Activated CD8-positive, alpha-beta memory T cell treated with anti-CD3 and anti-CD28 coated beads, Interleukin-2, amount 50 U/mL, for 48 hours (primary cell): ENCODE measurements at places on chromosomes 5 and 9.

GRCh38 chr5:141883184-141883891 lies 5.1 kb upstream of the PCDH1 start:
- DNase-seq: no peak

DNA sequence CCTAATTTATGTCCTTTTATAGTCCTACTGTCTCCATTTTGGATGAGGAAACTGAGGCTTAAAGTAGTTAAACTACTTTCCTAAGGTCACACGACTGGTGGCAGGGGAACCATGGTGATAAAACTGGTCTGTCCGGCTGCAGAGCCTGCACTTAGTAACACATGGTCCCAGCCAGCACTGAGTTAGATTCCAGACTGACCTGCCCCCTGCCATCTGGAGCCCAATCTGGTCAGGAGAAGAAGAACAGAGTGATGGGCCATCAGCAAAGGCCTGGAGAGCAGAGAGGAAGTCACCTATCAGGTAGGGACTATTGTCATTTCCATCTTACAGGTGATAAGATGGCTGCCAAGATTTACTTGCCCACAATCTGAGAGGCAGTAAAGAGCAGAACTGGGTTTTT lies 86.6 kb upstream of the SLC25A48 start:
- no peak for DNase-seq

GRCh38 chr9:108056084-108056804 lies 566.7 kb upstream of the KLF4 start:
- no peak for DNase-seq

DNA sequence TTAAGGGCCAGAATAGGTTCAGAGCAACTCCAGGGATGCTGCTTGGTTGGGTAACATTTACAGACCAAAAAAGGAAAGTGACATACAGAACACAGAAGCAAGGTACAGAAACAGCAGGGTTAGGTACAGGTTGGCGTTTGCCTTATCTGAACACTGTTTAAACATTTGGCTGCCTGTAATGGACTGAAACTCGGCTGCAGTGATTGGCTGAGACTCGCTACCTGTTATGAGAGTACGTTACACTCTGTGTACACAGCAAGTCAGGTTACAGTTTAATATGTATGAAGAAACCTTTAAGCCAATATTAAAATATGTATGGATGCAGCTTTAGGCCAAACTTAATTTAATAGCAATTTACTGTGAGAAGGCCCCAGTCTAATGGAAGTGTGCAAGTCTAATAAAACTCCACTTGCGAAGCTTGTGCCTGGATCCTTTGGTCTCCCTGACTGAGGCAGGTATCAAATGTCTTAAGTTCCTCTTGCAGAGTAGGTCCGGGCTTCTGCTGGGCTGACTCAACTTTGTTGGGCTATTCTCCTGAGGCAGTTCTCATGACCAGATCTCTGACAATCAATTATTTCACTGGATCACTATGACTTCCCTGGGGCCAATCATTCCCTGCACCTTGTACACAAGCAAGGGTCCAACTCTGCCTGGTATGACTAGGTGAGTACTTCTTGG lies 204.9 kb downstream of the ZNF462 start:
- DNase-seq: no peak

GRCh38 chr9:121299467-121300282 lies 31.7 kb downstream of the GSN start:
- peak; percentile 68 for DNase-seq
